ENCODE measurements at places on chromosomes 7 and 10.
A peak's percentile ranks its signal among the peaks of the same experiment; 100 is the strongest.

- DNase-seq = no peak
These were observed 68.7 kb downstream of the ST7 start for GRCh38 chr7:117021986-117022385.

GRCh38 chr7:155702616-155703015 is 58.2 kb downstream of the RBM33 start:
- no peak for DNase-seq

DNA sequence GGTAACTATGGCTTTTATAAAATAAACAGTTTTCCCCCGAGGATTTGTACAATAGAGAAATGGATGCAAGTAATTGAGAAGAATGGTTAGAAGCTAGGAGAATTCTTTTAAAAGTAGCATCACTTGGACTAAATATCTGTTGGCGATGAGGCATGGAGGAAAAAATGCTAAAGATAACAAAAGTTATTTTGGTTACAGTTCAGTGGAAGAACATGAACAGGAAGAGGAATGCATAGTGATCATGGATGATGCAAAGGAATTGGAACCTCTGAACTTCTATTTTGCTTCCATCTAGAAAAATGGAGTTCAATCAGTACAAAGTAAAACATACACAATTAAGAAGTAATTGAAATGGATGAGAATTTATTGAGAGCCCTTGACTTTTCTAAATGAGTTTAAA is 32.9 kb downstream of the ENTPD1 start:
- no peak for DNase-seq

DNA sequence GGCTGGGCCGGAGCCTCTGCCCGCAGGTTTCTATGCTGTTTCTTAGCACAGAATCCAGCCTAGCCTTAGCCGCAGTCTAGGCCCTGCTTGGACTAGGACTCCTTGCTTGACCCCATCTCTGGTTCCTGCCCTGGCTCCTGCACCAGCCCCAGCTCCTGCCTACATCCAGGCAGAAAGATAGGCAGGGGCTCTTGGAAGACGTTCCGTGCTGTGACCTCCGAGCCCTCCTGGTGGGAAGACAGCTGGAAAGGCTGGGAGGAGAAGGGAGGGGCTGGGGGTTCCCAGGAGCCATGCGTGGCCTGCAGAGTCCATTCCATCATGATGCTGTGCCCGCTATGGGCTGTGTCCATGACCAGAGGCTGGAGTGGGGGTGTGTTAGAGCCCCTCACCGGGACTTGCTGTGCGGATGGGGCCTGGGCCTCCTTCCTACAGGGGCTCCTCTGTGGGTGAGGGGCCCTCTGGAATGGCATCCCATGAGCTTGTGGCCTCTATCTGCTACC is 26.2 kb downstream of the RAMP3 start:
- no peak for DNase-seq

DNA sequence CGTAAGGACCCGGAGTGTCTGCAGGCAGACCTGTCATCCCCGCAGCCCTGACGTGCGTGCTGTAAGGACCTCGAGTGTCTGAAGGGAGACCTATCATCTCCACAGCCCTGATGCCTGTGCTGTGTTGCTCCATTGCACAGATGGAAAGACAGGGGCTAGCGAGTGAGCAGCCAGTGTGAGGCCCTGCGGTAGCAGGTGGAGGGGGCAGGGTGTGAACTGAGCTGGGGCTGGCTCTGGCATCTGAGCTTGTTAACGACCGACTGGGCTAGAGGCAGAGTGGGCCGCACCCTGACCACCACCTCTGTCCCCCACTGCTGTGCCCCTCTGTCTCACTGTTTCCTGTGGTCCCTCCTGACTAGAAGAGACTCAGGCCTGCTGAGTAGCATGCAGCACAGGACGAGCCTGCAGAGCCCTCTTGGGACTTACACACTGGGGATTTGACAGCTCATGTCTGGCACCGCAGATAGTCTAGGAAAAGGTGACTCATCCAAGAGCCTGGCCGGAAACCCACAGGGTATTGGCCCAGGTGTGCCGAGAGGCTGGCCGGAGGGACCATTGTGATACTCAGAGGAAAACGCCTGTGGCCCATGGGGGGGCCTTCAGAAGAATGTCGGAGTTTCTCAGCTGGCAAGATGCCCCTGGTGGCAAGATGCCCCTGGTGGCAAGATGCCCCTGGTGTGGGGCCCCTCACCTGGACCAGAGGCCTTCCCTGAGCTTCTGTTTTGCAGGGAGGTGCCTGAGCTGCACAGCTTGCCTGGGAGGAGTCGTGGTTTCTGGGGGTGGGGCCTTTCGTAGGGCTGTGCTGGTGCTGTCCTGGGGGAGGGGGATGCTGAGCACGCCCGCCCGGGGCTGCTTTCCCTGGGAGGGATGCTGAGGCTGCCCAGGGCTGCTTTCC is 34.3 kb downstream of the INPP5A start:
- DNase-seq = peak; percentile 89

GRCh38 chr10:59885430-59886134 is 20.8 kb downstream of the CCDC6 start:
- no peak for DNase-seq

DNA sequence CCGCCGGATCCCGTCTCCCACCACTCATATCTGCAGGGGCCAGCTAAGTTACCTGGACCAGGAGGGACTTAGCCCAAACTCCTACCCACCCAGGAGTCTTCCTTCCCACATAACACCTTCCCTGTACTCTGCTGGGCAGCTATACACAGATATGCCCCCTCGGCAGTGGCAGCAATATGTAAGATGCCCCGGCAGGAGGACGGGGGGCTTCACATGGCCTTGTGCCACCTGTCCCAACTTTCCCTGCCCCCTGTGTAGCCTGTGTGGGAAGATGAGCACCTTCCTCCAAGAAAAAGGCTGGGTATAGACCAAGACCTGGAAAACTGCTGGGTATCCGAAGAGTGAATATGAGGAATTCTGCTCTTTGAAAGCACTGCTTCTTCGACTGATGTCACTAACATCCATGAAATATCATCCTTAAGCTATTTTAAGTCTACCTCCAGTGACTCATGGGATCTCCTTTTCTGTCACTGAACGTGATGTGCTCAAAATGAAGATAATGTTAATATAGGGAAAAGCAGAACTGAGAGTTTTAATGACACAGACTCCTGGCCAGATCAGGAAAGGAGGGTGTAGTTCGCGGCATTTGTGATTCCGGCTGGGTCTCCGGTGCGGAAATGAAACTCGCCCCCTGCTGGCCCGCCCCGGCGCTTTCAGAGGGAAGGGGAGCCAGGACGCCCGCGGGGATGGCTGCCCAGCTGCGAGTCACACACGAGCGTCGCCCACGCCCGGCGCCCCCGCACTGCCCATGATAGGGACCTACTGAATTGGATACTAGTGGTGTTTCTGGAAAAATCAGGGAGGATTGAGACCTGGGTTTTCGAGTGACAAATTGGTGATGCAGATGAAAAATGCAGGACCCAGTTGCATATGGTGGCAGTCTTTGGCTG is 256.9 kb upstream of the NFE2L3 start:
- DNase-seq = peak; percentile 57

DNA sequence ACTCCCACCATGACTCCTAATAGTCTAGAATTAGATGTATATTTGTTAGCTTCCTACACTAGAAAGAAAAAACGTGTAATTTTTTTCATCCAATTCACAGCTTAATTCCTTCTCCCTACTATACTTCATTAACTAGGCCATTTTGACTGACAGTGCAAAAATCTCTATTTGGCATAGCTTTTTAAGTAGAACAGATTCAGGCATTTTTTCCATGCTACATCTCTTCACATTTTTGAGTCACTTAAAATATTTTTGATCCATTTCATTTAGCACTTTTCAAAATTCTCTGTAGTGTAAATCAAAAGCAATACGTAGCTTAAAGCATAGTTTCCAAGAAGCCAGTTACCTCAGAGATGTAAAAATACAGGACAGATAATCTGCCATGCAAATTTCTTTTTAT is 391.1 kb upstream of the NPVF start:
- no peak for DNase-seq

DNA sequence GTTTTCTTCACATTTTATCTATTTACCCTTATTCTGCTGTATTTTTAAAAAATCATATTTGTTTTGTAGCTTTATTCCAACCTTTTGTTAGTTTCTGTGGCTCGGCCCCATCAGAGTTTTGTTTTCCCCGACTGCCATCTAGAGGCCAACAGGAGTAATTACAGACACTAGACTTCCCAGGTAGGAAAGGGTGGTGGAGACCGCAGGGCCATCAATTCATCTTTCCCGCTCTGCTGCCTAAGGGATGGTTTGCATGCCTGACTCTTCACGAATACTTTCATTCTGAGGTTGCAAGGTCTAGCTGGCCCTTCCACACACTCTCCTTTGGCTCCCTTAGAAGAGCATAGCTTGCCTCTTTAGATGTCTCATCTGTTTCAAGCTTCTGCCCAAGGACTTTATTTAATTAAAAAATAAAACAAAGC is 38.3 kb downstream of the LYZL2 start:
- DNase-seq = no peak

Data from MG63 (cell line).